Foreskin keratinocyte (primary cell): ENCODE measurements at places on chromosomes 4 and X. TPM values are rescaled to one million over a fixed set of nuclear protein-coding genes. Genes with fewer than 3 reads are reported as not detected.

DNA sequence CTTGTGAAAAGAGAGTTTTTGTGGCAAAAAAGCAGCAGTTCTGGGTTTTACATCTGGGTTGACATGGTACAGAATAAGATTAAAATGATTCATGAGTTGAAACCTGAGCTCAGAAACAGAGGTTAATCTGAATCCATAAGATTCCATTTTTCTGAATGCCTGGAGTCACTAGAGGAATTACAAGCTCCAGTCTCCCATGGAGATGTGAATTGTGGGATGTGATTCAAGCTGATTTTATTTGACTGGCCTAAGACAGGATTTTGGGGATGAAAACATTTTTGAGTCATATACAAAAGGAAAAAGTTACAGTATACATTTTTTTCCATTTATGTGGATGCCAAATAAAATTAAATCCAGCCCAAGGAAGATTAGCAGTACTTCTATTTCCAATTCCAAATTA, 161.1 kb downstream of the RBM46 start:
- no peak for DNase-seq

GRCh38 chrX:47831788-47832187, 4.9 kb upstream of the ZNF81 start:
- no peak for DNase-seq

DNA sequence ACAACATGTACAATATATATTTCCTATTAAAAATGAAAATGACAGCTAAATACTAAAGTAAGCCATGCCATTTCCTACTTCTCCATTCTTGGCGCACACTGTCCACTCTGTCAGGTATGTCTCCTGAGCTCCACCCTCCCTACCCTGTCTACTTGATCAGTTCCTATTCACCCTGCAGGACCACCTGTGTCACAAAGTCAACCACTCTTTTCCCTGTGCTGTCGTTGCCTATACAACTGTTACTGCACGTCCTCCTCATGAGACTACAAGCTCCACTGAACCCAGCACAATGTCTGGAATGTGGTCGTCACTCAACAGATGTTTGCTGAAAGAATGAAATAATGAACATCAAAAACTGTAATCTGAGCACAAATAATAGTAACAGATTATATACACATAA, 54.9 kb downstream of the SLC9A7 start:
- no peak for DNase-seq

- DNase-seq: no peak
Measured at GRCh38 chrX:3639236-3639635, 74.2 kb downstream of the PRKX start.

DNA sequence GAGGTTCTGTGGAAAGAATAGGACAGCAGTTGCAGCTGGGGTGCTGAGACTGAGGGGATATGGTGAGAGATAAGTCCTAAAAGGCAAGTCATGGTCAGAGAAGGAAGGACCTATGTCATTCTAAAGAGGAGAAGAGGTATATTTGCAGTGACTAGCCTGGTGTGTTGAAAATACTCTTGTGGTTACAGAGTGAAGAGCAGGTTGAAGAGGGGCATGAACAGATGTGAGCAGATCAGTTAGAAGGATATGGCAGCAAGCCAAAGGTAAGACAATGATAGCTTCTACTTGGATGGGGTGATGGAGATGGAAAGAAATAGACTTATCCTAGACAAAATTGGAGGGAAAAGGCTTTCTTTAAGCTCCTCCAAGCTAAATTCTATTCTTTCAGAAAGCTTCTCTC, 469.8 kb upstream of the CPEB2 start:
- no peak for DNase-seq

GRCh38 chr4:10205223-10205622, 88.6 kb upstream of the WDR1 start:
- no peak for DNase-seq

- DNase-seq: peak; percentile 29
Measured at GRCh38 chr4:148986951-148987350, 544.7 kb upstream of the NR3C2 start.

DNA sequence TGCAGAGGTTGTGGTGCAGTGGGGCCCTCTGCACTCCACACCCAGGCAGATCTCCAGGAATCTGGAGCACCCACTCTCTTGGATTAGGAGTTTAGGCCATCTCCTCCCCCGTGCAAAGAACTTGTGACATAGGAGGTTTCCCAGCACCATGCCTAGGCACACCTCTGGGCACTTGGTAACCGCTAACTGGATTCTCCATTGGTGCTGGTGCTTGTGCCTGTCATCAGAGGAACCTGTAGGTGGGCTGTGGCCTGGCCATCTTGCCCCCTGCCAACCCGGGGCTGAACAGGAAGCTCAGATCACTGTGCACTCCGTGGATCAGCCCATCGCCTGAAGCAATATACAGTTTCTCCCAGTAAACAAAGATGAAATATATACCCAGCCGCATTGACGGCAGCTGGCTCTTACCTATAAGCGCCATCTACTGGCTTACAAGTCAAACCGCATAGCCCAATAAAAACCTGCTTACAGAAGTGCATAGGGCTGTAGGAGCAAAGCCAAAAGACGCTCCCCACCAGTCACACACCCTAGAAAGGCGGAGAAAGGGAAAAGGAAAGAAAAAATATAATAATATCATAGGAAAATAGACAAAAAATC, 19.1 kb upstream of the TEX13B start:
- peak; percentile 24 for DNase-seq

- no peak for DNase-seq
Measured at GRCh38 chr4:101211146-101211553, 136.2 kb downstream of the PPP3CA start.

DNA sequence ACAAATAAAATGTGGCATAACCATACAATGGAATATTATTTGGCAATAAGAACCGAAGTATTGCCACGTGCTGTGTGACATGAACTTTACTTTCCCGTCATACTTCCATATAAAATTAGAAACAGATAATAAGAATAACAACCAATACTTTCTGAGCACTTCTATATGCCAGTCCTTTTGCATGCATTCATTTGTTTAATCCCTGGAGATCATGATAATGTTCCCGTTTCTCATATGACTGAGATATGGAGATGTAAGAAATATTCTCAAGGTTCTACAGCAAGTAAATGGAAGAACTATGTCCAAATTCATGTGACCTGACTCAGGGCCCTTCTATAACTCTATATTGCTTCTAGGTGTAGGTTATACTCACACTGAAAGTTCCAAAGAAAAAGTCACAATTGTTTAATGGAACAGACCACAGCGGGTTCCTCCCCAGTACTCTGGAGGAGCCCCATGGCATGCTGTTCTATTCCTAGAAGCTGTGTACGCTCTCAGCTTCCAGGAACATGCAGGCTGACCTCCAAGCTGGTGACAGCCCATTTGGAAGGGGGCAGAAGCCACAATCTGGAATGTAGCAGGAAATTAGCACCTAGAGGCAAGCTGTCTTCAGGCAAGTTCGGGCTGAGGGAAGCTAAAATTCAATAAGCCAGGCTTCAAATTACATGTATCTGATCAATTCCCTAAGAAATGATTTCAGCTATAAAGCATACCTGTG, 31.5 kb downstream of the QDPR start:
- no peak for DNase-seq

- DNase-seq: no peak
Measured at GRCh38 chr4:161167539-161167938, 996.3 kb downstream of the FSTL5 start.

DNA sequence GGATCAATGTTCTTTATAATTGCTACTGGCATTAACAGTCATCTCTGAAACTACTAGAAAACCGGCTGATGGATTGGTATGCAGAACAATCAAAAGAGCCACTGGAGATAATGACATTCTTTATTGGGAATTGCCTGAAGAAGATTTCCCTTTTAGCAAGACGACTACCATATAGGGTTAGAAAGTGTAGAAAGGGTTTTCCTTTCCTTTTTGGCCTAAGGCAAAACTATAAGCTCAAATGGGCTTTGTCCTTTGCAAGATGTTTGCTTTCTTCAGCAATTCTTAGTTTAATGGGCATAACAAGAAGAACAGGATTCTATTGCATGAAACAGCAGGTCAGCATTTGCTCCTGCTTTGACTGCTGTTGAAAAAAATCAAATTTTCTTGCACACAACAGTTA, 214.2 kb upstream of the PCDH10 start:
- DNase-seq: peak; percentile 24

- DNase-seq: peak; percentile 47
Measured at GRCh38 chrX:45714866-45715265, 514.2 kb upstream of the DIPK2B start.

Gene GRIA3
- not detected in 2 replicates for total RNA-seq

Gene ATOH1
- not detected in 2 replicates for total RNA-seq

Gene NKX3-2
- total RNA-seq: 0.04 and 0.10 TPM in 2 replicates

Gene BEX5
- total RNA-seq: 0.42 and 0.92 TPM in 2 replicates
